Smooth muscle cell of the brain vasculature (primary cell): ENCODE measurements at places on chromosomes 2 and 18.

DNA sequence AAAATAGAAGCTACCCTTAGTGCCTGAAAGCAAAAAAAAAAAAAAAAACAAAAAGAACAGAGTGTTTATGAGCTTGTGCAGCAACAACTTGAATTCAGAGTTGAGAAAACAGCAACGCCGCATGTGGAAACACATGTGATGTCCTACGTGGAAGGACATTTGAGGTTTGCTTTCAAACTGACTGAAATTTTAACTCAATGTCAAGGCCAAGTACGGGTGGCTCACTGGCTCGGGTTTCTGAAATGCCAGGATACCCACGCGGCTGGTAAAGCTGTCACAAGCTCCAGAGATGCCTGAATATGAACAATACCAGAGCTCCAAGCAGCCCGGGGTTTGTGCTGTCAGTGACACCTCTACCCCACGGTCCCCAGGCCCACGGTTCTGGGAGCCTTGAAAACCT, 72.2 kb upstream of the THOC1 start:
- DNase-seq, result no peak

GRCh38 chr2:207041279-207041678, 102.0 kb downstream of the CPO start:
- no peak for DNase-seq

- DNase-seq, result no peak
These were observed 17.6 kb downstream of the TMEM177 start for GRCh38 chr2:119696494-119697030.

GRCh38 chr18:57951999-57952774, 91.8 kb upstream of the NEDD4L start:
- DNase-seq, result no peak

DNA sequence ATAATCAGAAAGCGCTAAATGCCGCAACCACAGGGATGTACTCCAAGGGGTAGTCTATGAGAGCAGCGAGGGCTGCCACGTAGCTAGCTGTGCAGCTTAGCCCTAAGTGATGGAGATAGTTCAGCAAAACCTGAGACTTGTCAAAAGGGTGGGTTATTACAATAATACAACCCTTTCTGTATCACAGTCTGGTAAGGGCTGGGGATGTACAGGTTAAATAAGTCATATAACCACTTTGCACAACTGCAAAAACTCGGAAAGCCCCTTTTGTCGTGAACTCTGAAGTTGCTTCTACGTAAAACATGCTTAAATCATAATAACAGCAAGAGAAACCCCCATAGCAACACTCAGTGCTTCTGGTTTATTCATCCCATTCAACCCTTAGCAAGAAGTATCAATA, 598.8 kb downstream of the SUCLG1 start:
- DNase-seq, result no peak

- DNase-seq, result no peak
These were observed 5.3 kb downstream of the AGFG1 start for GRCh38 chr2:227477291-227477690.

DNA sequence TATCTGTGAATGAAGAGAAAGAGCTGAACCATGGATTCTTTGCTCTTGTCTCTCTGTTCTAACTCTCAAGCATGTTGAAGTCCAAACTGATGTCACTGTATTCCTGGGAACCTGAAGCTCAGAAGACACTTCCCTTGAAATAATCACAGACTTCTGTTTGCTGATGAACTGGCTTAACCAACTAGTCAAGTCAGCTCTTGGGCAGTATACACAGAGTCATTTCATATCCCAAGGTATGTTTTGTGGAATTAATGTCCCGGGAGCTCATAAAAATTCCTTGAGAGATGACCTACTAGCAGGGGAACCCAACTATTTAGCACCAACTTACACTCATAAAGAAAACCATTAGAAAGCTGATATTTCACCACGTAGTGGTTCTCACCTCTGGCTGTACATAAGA, 156.6 kb downstream of the NR4A2 start:
- DNase-seq, result no peak

DNA sequence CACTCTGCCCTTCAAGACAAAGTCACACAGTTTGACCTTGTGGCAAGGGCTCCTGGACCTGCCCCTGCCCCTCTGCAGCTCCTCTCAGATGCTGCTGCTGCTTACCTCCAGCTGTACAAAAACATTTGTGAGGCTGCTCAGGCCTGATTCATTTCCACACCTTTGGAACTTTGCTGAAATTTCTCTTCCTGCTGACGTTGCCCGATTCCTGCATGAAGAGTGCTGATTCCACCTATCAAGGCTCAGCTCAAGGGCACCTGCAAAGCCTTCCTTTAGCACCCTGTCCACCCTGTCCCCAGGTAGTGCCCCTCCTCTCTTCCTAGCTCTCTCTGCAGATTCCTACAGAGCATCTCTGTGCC, 738.3 kb upstream of the HS6ST1 start:
- no peak for DNase-seq

DNA sequence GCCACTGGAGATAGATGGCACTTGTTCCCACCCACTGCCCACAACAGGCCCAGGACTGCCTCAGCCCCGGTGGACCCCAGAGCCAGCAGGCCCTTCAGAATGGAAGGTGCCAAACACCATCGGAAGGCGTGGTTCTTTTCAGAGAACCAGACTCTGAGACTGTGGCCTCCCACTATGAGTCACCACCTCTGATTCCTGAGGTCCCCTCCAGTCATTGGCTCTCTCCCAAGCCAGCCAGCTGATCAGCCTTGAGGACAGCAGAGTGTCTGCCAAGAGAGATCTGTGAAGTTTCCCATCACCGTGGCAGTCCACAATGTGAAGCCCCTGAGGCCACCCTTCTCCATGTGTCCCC, 10.4 kb upstream of the MAP3K2 start:
- DNase-seq, result peak; percentile 52

DNA sequence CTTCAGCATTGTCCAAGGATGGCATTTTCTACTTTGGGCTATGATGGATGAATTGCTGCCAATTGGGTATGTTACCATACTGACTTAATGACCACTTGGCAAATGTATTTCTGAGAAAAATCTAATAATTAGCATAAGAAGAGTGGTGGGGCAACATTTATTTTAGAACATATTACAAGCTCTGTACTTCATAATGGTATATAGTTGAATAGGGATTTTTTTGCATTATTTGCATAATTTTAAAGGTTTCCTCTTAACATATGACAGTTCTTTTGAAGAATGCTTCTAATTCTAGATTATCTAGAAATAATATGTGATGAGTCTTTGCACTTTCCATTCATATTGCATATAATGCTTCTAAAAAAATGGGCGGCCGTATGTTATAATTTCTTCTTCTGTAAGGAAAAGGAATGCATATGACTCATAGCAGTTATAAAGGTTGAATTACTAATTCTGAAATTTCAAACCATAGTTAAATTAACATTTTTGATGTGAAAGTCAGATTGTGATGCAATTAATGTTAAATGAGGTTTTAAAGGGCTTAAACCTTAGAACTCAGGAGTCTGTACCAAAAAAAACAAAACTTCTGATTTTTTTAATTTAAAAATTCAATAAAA, 1652.3 kb upstream of the SLC39A10 start:
- no peak for DNase-seq

DNA sequence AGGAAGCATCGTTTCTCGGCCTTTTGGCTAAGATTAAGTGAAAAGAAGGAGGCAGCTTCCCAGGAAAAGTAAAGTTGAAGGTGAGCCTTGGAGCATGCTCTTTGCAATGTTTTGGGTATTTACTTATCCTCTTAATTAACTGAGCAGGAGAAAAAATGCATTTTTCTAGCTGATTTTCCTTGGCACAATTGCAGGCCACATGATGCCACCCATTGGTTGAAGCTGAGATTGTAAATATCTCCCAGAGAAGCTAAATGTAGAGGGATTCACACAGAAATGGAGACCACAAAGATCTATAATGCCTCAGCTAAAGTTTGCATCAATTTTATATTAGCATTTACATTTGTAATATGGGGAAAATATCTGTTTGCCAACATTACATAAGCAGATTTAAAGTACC, 294.1 kb downstream of the KCNS3 start:
- DNase-seq, result no peak

DNA sequence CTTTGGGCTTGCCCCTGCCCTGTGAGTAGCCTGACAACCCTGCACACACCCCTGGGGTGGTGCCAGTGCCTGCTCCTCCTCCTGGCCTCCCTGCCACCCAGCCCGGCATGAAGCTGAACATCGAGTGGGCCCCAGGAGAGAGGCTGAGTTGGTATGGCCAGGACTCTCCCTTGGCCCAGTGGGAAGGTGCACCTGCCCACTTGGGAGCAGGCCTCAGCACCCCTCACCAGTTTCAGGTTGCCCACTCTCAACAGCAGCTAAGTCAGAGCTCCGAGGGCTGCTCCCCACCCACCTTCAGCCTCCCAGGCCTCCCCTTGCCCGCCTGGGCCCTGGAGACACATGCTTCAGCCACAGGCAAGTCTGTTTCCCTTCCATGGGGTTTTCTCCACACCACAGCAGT, 203.1 kb downstream of the KLHL29 start:
- DNase-seq, result no peak

DNA sequence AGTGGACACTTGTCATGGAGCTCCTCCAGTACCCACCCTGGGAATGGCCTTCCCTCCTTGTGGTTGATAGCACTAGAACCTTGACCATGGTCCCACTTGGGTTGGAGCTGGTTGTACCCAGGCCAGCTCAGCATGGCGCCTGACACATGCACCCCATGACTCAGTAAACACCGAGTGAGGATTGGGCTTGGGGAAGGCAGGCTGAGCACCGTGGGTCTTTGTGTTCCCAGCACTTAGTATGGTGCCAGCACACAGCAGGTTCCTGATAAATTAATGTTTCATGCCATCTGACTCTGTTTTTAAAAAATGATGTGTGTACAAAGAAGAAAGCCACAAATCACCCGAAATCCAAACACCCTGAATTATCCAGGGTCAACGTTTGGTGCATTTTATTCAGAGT, 69.8 kb downstream of the CIB4 start:
- no peak for DNase-seq

DNA sequence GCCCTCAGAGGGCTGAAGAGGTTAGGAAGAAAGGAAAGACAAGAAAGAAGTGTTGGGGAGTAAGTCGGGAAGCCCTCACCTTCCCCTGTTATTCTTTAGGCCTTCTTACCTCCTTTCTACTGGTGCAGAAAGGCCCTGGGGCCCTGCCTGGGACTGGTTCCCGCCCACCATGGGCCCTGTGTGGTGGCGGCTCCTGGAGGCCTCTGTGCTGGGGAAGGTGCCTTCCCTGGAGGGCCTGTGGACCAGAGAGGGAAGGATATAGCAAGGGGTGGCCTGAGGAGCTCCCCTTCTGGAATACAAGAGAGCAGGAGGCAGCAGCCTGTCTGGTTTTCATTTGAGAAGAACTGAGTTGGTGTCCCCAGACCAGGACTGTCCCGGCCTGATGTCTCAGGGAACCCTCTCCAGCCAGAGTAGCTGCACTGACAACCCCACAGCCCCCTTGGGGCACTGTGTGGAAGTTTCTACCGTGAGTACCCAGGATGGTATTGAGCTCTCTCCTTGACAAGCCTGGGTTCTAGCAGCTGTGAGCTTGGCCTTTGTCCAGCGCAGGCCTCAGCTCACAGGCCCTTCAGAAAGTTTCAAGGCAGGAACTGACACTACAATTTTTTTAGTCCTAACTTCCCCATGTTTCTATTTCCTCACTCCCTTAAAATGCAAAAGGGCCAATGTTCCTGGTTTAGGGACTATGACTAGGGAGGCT, 47.1 kb downstream of the EFR3B start:
- no peak for DNase-seq

GRCh38 chr18:79578396-79579260, 101.0 kb upstream of the CTDP1 start:
- DNase-seq, result no peak

DNA sequence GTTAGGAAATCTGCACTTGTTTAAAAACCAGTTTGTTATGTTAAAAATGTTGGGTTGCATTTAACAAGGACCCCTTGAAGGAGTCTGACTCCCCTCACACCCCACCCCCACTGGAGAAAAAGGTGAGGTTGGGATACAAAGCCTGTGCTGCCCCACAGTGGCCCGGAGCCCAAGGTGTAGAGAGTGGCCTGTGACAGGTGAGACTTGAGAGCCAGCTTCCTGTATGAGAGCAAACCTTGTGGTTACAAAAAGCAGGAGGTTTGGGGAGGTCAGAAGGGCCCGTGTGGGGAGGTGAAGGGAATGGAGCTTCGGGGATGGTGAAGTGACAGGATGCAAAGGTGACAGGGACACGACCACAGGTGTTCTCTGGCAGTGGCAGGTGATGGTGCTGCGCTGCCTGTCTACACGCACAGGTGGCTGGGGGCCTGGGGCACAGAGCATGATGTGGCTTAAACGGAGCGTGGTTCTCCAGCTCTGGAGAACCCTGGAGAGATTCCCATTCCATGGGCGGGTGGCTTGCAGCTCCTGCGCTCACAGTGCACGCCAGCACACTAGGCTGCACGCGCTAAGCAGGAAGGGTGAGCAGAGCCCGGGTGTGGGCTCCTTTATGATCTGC, 29.0 kb downstream of the IMPA2 start:
- no peak for DNase-seq

DNA sequence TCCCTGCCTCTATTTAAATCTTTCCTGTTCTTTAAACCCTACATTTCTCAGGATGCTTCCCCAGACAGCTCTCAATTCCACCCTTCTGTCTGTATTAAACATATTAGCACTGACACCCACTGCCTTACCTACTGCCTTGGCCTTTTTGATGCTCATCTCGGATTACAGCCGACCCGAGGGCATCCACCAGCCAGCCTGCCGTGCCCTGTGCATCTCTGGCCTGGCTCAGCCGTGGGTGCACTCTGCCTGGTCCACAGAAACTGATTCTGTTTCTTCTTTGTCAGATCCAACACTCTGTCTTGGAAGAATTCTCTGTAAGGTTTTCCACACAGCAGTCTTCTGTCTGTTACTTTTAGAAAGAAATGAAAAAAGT, 27.2 kb downstream of the TANC1 start:
- no peak for DNase-seq

GRCh38 chr18:76426737-76427305, 68.2 kb downstream of the ZNF516 start:
- DNase-seq, result no peak

- no peak for DNase-seq
These were observed 13.0 kb downstream of the MCM6 start for GRCh38 chr2:135863233-135863632.

GRCh38 chr2:127420039-127420864, 2.0 kb downstream of the PROC start:
- DNase-seq, result no peak

- no peak for DNase-seq
These were observed 1.2 kb downstream of the BMPR2 start for GRCh38 chr2:202377207-202377761.

- no peak for DNase-seq
These were observed 19.2 kb downstream of the MFF start for GRCh38 chr2:227344231-227344630.

GRCh38 chr2:161402297-161402696, 13.8 kb upstream of the TBR1 start:
- DNase-seq, result no peak

DNA sequence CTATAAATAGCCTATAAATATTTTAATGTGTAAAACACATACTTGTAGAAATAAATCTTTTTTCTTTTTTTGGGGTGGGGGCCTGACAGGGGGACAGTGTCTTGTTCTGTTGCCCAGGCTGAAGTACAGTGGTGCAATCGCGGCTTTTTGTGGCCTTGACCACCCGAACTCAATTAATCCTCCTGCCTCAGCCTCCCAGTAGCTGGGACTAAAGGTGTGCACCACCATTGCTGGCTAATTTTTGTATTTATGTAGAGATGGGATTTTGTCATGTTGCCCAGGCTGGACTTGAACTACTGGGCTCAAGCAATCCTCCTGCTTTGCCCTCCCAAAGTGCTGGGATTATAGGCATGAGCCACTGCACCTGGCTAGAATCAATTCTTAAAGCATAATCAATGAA, 37.6 kb downstream of the NPC1 start:
- no peak for DNase-seq
